ENCODE measurements at places on chromosomes 7 and 10.

DNA sequence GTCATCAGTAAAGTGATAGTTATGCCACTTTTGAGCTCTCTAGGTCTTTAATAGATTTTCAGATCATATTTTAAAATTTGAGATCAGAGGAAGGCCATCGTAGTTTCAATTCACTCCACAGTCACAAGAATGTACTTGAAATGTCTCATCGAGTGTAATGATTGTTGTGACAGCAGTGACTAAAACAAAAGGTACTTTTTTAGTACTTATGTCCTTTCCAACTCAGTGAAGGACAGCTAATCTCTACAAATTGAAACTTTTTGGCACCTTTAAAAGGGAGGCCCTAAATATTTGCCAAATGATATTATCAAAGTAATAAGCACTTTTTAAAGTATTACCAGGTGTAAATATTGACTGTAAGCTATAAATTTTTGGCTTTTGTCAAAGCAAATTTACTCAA lies 702.9 kb upstream of the GRM3 start:
- DNase-seq = no peak

DNA sequence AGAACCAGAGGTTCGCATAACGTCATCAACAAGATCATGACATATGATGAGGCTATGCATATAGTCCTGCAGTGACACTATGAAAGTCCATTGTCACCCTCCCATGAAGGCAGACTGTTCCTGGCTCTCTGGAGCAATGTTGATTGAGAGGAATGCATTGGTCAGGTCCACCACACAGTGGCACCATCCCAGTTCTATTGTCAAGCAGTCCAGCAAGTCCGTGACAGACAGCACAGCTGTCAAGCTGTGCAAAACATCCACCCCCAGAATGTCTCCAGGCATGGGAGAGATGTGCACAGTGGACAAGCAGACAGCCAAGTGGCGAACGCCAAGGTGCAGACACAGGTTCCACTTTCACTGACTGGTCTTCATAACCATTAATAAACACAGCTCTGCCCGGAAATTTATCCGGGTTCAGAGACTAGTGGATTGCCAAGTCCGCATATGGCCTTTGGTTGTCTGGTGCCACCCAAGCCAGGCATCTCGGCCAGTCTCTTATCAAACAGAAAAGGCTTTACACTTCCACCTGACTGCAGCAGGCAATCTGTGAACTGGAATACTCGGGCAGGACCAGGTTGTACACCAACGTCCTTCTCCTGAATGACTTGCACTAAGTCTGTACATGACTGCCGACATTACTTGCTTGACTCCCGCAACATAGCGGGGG lies 7.2 kb downstream of the RNF133 start:
- DNase-seq = no peak

DNA sequence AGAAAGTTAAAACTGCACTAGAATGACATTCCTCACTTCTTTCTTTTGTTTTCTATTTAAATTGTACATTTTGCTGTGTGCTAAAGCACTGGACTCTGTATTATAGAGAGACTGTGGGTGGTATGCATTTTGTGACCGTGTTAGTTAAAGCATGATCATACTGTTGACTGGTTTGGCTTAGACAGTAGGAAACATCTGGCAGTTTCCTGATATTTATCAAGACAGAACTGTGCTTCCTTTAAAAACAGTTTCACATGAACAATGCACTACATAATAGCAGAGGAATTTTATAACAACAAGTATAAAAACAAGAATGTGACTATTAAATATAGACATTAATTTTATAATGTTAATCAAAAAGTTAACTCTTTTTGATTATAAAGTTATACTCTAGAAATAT lies 23.1 kb downstream of the GNG11 start:
- DNase-seq = no peak

GRCh38 chr7:138890499-138891445 lies 90.4 kb downstream of the KIAA1549 start:
- DNase-seq = no peak

DNA sequence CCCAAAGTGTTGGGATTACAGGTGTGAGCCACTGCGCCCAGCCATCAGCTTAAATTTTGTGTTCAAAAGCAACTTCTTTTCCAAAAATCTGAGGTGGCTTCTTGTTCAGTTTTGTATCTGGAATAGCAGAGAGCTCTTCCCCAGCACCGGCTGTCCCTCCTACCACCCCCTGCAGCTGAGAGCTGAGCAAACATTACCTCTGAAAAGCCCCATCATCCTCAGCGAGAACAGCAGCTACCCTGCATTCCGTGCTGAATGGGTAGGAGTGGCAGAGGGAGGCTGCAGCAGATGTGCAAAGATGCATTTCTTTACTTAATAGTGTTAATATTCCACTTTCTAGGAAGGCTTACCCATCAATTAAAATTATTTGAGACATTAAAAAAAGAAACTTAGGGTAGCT lies 31.8 kb downstream of the CCM2 start:
- DNase-seq = no peak

GRCh38 chr7:83794829-83795228 lies 145.9 kb upstream of the SEMA3E start:
- no peak for DNase-seq

- no peak for DNase-seq
Measured at GRCh38 chr7:11207565-11207964, 233.9 kb downstream of the PHF14 start.

DNA sequence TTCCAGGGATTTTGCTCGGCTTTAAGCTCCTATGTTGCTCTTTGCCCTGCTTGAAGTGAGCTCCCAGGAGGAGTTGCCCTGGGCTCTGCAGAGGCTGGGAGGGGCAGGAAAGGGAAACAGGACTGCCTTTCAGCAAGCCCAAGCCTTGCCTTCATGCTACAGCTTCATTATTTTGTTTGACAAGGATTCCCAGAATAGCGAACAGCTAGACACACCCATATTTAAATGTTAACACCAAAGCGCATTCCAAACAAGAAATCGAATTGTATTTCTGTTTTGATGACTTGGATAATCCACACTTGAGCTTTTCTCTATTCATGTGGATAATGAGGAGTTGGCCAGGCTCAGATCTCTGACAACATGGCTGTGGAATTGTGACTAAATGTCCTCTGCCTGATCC lies 6.3 kb downstream of the KIAA1217 start:
- DNase-seq = no peak

- DNase-seq = peak; percentile 34
Measured at GRCh38 chr10:93435621-93436397, 46.3 kb downstream of the MYOF start.

- no peak for DNase-seq
Measured at GRCh38 chr10:15829495-15829894, 30.8 kb downstream of the MINDY3 start.

DNA sequence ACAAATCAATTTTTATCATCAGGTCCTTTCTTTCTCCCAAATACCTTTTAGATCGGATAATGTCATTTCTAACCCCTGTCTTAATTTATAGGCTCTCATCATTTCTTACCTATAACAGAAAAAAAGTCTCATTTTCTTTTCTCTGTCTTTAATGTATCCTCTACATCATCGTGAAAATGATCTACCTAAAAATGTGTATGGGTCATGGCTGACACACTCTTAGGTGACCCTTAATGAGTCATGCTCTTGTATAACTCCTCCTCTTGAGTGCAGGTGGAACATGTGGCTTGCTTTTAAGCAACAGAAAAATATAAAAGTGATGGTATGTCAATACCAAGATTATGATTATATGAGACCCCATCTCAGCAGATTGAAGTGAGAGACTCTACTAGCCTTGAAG lies 139.4 kb downstream of the SEMA3C start:
- DNase-seq = no peak

GRCh38 chr7:94274828-94275227 lies 119.9 kb upstream of the COL1A2 start:
- no peak for DNase-seq

All from astrocyte of the cerebellum (primary cell).